Neuronal stem cell (in vitro differentiated cells): ENCODE measurements at places on chromosomes 12 and 14.

DNA sequence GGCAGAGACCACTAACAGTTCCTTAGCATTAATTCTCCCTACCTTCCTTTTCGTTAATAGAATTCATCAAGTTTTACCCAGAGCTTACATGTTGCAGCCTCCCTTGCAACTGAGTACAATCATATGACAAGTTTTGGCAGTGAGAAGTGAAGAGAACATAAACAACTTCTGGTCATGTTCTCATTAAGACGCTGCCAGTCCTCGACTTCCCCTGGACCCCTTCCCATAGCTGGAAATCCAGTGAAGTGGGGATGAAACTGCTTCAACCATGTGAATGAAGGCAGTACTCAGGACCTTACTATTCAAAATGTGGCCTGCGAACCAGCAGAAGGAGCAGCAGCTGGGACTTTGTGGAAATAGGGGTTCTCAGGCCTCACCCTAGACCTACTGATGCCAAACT lies 133.9 kb downstream of the SPTSSA start:
- no peak for DNase-seq

- no peak for DNase-seq
These were observed 59.2 kb downstream of the BICDL1 start for GRCh38 chr12:120048263-120048662.

- DNase-seq: no peak
These were observed 7.9 kb downstream of the HDAC7 start for GRCh38 chr12:47811581-47812484.

- no peak for DNase-seq
These were observed 20.8 kb downstream of the TPCN1 start for GRCh38 chr12:113242026-113242418.

- no peak for DNase-seq
These were observed 273.9 kb upstream of the RGS6 start for GRCh38 chr14:71658261-71658860.

- no peak for DNase-seq
These were observed 327.3 kb upstream of the TMTC1 start for GRCh38 chr12:30110958-30111586.

DNA sequence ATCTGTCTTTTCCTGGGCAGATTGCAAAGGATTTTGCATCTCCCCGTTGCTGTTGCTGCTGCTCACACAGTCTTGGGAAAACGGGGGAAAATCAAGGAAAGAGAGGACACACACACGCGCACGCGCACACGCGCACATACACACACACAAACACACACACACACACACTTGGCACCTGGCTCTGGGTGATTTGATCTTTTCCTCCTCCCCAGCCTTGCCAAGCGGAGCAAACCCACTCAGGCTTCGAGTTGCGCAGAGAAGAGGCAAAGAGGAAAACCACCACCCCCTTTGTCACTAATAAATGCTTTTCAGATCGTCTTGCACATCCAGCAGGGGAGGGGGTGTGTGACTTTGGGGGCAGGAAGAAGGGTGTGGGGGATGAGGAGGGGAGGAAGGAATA lies 965 bp upstream of the NOS1 start:
- DNase-seq: no peak

DNA sequence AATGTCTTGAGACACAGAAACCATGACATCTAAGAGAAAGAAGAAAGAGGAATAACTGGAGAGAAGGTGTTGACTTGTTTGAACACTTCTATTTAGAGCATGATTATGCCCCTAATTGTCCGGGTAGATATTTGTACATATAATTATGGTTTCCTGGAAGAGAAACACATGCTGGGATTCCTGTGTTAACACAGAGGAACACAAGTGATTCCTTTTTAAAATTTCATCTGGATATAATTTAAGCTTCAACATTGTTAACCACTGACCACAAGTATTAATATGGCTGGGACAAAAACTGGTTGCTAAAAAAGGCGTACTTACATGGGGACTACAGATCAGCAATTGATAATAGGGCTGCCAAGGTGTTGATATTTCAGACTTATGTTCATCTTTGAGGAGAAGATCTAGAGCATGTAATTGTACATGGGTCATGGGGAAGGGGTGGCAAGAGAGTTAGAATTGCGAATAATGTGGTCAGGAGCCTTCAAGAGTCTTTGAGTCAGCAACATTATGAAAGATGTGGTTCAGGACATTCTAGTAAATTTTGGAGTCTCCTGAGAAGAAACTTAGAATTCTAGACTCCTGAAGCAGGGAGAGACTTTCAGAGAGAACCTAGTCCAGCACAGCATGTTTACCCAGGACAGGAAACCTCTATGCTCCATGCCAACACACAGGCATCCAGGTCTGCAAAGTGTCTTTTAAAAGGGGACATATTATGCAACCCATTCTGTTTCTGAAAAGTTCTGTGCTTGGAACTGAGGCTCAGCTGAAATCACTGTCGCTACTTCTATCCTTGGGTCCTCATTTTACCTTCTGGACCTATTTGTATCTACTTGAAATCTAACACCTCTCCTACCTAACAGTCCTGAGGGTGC lies 56.5 kb downstream of the SLC38A1 start:
- DNase-seq: no peak

DNA sequence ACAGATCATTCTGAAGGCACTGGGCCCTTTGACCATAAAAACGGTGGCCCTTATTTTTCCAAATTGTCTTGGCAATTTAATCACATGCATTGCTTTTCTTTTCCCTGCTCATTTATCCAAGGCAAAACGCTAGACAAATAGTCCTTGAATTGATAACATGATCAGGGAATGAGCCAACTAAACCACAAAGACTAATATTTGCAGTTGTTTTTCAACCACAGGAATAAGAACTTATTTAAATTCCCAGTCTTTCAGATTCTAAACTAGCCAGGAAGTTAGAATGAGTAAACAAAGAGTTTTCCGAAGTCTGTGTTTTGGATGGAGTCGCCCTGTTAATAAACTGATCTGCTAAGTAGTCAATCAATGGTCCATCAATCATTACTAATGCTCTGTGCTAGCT lies 14.9 kb downstream of the TBX5 start:
- no peak for DNase-seq

DNA sequence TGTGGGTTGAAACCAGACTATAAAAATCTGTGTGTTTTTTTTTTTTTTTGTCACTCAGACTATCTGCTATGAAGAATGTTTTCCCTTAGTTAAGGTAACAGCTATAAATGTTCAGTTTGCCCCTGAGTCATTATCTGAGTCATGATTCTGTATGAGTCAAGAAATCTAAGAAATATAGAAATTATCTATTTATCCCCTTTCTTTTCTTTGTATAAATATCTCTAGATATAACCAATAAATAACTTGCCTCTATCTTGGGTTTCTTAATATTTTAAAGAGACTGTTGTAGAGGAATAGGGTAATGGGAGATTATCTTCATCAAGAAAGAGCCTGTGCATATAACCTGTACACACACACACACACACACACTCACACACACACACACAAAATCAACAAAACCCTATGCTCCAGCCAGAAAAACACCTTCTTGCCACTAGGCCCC lies 161.7 kb upstream of the EEA1 start:
- no peak for DNase-seq
